T-helper 2 cell (primary cell): ENCODE measurements at places on chromosomes 7 and 10.

DNA sequence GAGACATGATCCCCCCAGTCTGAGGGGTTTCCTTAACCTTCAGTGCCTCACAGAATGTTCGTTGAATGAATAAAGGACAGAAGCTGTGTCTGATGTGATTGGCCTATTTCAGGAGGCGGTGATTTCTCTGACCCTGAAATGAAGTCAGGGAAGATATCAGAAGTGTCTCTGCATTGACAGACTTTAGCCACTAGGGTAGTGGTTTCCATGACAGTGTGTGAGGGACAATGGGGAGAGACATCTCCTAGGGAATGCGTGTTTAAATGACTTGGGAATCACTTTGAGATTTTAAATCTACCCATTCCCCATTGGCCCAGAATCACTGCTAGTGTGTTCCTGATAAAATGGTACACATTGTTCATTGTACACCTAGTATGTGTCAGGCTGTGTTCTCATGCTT lies 132.0 kb downstream of the CFAP58 start:
- no peak for DNase-seq

GRCh38 chr7:14841086-14841485 lies 61.5 kb downstream of the DGKB start:
- DNase-seq, result no peak

DNA sequence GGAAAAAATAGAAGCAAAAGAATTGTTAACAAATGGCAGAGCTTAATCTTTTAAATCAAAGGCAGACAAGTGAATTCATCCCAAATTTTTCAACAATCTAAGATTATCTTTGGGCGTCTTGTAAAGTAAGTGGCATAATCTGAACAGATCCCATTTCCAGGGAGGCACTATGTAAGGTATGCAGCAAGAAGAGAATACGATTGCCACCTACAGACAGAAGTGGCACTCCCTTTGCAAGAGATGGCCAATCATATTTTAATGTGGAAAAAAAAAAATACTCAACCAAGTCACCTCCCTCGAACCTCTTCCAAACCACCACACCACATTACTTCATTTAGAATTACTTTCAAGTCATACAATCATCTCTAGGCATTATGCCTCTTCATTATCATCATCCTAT lies 4.0 kb downstream of the GFRA1 start:
- no peak for DNase-seq

- DNase-seq, result no peak
Measured at GRCh38 chr7:114312649-114313048, 102.0 kb upstream of the FOXP2 start.

DNA sequence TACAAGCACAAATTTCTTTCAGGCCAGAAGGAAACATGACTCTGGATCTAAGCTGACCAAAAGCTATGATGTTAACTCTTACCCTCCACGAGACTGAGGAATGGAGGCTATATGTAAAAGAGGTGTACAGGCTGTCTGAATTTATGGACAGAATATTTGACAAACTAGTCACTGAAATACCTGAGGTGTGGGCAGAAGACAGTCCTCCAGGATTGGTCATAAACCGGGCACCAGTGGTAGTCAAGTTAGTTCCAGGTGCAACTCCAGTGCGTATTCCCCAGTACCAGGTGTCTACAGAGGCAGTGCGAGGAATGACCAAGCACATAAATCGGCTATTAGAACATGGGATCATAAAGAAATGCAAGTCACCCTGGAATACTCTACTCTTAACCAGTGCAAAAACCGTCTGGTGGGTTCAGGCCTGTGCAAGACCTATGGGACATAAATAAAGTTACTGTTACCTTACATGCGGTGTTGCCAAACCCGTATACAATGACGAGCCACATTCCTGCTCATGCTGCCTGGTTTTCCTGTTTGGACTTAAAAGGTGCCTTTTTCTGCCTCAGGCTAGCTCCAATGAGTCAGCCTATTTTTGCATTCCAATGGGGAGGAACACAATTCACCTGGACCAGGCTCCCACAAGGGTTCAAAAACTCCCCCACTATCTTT lies 6.7 kb upstream of the CYREN start:
- no peak for DNase-seq
